ENCODE measurements at places on chromosomes 4 and X. TPM values are rescaled to one million over a fixed set of nuclear protein-coding genes. Genes with fewer than 3 reads are reported as not detected.

The SMIM31 gene
- total RNA-seq: not detected

DNA sequence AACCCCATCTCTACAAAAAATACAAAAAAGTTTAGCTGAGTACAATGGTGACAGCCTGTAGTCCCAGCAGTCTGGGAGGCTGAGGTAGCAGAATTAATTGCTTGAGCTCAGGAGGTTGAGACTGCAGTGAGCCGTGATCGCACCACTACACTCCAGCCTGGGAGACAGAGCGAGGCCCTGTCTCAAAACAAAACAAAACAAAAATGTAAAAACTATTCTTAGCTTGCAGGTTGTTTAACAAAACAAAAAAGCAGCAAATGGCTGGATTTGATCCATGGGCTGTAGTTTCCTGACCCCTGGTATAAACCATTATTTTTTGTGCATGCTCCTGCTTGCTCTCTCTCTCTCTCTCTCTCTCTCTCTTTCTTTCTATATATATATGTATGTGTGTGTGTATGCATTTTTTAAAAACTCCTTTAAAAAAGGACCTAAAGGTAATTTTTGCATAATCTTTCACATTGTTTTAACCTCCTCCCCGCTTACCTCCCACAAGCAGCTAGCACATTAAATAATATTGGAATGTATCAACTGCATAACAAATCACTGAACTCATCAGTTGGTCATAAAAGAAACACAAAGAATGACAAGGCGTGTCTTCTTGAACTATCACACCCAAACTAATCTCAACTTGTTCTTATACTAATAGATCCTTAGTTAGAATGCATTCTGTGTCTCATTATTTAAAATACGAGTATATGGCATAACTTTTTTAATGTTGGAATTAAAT, 4.8 kb downstream of the AREG start:
- no peak overlapping the region for H3K27ac ChIP-seq
- peaks cover 7% of the 10 kb centered on the region for H3K4me1 ChIP-seq
- H3K36me3 ChIP-seq: no peaks in the 10 kb centered on the region
- no peak for DNase-seq

DNA sequence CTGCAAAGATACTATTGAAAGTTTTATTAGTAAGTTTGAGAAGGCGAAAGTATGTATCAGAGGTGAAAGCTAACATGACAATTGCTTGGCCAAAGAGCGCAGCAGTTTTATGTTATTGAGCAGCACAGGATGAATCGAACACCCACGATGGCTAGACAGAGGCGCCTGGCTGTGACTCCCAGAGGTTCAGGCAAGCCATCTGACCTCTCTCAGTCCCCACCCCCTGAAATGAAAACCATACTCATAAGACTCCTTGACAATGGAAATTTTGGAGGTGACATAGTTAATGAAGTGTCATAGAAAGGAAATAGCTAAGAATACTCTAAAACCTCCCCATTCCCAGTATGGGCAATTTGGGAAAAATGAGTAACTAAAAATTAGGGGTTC, 70.6 kb downstream of the MGST2 start:
- peaks cover 2% of the 10 kb centered on the region for H3K27me3 ChIP-seq
- peaks cover 29% of the 10 kb centered on the region for H3K4me1 ChIP-seq
- H3K4me3 ChIP-seq: no peak overlapping the region
- no peak for DNase-seq

The ZNF157 gene
- total RNA-seq: 4.6 TPM

The BGN gene
- total RNA-seq: 68.0 TPM

DNA sequence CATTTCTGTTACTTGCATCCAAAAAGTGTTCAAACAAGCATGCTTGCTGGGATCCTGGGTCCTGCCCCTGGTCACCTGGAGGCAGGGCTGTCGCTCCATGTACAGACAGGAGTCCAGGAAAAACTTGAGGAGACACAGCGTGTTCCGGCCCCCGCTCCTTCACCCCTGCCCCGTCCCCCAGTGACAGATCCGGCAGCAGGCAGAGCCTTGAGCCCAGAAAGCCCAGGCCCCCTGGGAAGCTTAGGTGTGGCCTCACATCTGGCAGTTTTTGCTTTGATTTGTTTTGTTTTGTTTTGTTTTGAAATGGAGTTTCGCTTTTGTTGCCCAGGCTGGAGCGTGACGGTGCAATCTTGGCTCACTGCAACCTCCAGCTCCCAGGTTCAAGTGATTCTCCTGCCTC, 67.0 kb downstream of the TRMT44 start:
- no peak overlapping the region for H3K27ac ChIP-seq
- peaks cover 70% of the 10 kb centered on the region for H3K4me1 ChIP-seq
- H3K4me3 ChIP-seq: no peak overlapping the region

DNA sequence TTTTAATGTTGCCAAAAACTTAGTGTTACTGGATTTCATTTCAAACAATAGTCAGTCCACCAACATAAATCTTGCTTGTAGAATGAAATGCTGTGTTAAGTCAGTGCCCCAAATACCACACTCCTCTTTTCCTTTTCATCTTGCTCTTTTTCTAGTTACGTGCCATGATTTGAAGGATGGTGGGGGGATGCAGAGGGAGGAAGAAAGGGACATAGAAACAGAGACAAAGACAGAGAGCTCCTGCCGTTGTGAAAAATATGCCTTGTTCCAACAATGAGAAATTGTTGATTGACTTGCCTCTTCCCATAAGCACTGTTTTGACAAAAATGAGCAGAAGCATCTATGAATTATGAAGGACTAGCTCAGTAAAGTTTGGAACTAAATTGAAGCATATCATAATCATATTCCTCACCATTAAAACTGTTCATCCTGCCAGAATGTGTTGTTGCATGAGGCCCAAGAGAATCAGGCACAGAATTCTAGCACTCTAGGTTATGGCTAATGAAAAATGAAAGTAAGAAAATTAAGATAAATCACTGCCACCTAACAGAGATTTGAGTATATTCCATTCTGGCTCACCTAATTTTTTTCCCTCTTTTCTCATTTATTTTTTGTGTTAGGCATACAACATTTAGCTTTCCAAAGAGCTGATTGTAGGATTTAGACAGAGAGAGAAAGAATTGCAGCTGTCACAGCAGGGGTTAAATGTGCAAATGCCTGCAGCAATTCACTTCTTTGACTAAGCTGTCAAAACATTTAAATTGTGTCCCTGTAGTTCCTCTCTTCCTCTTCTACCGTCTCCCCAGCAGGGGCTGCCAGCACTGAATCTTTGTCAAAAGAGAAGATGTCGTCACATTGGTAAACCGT, 111.6 kb upstream of the PTPN13 start:
- no peaks in the 10 kb centered on the region for H3K36me3 ChIP-seq
- H3K4me1 ChIP-seq: no peaks in the 10 kb centered on the region
- no peak overlapping the region for H3K4me3 ChIP-seq

The RNF128 gene
- 11.3 TPM for total RNA-seq

The VSIG1 gene
- 0.39 TPM for total RNA-seq

The TMEM31 gene
- total RNA-seq: not detected

- no peaks in the 10 kb centered on the region for H3K36me3 ChIP-seq
- peak overlapping the region; percentile 87 for H3K27ac ChIP-seq
- H3K4me1 ChIP-seq: no peaks in the 10 kb centered on the region
Observed at GRCh38 chr4:78568640-78569305, 17.2 kb downstream of the ANXA3 start.

The GABRG1 gene
- 5.1 TPM for total RNA-seq

The GAGE12E gene
- total RNA-seq: not detected

The UGT2B17 gene
- not detected for total RNA-seq

- no peak for DNase-seq
- H3K27me3 ChIP-seq: no peaks in the 10 kb centered on the region
- H3K27ac ChIP-seq: no peak overlapping the region
- H3K36me3 ChIP-seq: no peaks in the 10 kb centered on the region
- no peaks in the 10 kb centered on the region for H3K4me1 ChIP-seq
Observed at GRCh38 chr4:132180020-132180427, 969.1 kb upstream of the PCDH10 start.

The AMER1 gene
- total RNA-seq: 11.4 TPM

GRCh38 chr4:112448306-112449132, 67.5 kb downstream of the NEUROG2 start:
- no peak overlapping the region for H3K4me3 ChIP-seq
- no peaks in the 10 kb centered on the region for H3K4me1 ChIP-seq
- peaks cover 8% of the 10 kb centered on the region for H3K27me3 ChIP-seq

GRCh38 chr4:73576381-73576780, 43.9 kb downstream of the RASSF6 start:
- no peaks in the 10 kb centered on the region for H3K36me3 ChIP-seq
- no peaks in the 10 kb centered on the region for H3K4me1 ChIP-seq
- H3K27ac ChIP-seq: no peak overlapping the region
- no peaks in the 10 kb centered on the region for H3K27me3 ChIP-seq
- no peak for DNase-seq

- no peak overlapping the region for H3K4me3 ChIP-seq
- peaks cover 4% of the 10 kb centered on the region for H3K4me1 ChIP-seq
- H3K36me3 ChIP-seq: peaks cover 63% of the 10 kb centered on the region
- H3K27me3 ChIP-seq: no peaks in the 10 kb centered on the region
- no peak overlapping the region for H3K27ac ChIP-seq
- no peak for DNase-seq
Observed at GRCh38 chr4:3256230-3257102, 7.5 kb downstream of the MSANTD1 start.

DNA sequence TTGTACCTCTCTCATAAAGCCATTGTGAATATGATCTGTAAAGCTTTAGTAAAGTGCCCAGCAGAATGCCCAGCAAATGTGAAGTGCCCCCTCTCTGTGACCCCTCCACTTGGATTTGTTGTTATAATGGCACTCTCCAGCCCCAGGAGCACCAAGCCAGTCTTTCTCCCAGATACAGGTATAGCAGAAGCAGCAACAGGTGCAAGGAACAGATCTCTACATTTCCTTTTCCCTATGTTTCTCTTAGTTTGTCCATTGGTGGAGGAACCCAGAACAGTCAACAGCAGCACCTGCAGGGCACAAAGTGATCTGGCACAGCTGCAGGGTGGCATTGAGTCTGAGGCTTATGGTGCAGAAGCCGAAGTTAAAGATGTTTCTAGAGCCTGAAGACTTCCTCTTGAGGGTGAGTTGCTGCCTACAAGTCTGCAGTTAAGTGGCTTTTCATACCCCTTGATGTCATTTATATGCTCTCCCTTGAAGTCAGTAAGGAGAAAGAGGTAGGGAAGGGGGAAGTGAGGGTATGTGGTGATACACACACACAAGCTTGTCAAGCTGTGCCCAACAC, 16.1 kb upstream of the CXCL3 start:
- H3K36me3 ChIP-seq: no peaks in the 10 kb centered on the region
- H3K27ac ChIP-seq: no peak overlapping the region
- H3K27me3 ChIP-seq: no peaks in the 10 kb centered on the region
- no peak overlapping the region for H3K4me3 ChIP-seq
- no peaks in the 10 kb centered on the region for H3K4me1 ChIP-seq

DNA sequence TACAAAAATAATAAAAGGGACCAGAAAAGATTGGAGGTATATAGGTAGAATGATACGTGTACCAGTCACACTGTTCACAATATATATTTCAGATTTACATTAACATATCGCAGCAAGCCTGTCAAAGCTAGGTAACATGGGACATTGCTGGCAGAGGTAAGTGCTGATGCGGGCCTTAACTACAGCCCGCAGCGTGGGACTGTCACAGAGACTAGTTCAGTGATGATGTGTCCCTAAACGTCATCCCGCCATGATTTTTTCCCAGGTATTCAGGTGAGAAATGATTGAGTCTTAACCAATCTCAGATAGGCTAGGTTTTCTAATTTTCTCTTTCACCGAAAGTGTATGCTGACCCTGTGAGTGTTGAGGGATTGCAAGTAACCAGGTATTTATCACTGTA, 7.8 kb upstream of the ATXN3L start:
- no peak overlapping the region for H3K27ac ChIP-seq
- peaks cover 3% of the 10 kb centered on the region for H3K27me3 ChIP-seq
- no peaks in the 10 kb centered on the region for H3K4me1 ChIP-seq
- H3K4me3 ChIP-seq: no peak overlapping the region
- H3K36me3 ChIP-seq: no peaks in the 10 kb centered on the region

Measured in spinal cord (tissue), 10 donors.